HepG2 (cell line): ENCODE measurements at places on chromosomes 4 and X. TPM values are rescaled to one million over a fixed set of nuclear protein-coding genes. Genes with fewer than 3 reads are reported as not detected.

DNA sequence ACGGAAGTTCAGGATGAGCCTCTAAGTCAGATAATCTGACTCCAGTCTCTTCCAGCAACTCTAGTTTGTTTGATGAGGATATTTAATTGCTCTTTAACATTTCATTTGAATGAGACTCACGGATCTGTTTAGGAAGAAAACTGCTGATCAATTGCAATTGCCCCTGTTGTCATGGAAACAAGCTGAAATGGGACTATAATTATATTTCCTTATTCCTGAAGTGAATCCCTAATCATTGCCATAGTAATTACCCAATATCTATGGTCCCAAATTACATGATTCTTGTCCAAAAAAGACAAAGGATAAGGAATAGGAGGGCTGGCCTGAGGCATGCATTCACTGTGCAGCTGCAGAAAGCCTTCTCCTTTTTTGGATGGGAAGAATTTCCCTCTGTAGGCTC is 105.3 kb downstream of the AASDH start:
- no peak for DNase-seq

DNA sequence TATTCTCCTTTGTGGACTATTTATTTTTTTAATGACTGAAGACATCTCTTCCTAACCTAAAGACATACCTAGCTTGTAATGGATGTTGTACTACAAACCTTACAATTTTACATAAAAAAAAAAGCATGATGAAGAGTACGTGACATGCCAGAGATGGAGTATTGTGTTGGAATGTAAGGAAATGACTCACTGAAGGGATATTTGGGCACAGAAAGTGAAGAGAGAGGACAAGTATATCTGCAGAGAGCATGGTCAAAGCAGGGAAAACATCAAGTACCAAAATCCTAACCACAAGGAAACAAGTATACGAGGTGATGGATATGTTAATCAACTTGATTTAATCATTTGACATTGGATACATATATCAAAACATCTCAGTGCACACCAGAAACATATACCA is 1051.4 kb upstream of the PRKX start:
- no peak for DNase-seq

DNA sequence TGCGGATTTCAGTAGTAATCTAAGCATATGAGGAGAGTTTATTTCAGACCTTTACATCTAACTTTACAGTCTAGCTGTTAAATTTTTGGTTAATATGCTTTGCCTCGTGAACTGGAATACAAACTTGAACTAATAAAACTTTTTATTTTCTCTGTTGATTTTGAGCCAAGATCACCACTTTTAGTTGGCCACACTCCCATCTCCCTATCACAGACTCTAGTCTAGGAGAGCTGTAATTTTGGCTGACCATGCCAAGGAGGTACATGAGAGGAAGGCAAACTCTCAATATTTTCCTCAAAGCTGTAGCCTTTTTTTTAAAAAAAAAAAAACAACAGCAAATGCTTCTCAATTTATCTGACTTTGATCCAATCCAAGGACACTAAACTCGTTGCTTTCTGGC is 597.5 kb upstream of the PCDH7 start:
- no peak for DNase-seq

DNA sequence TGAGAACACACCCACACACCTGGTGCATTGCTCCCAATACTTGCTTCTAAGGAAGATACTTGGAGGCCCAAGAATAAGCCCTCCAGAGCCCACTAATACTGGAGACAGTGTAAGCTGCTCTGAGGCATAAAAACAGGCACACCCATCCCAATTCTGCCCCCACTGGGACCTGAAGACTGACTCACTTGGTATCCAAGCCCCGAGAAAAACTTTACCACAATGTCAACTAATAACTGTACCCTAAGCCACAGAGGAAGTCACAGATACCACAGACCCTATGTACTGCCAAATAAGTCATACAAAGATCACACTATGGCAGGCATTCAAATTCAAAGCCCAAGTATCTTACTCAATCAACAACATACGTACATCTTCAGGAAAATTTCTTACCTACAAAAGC is 398.2 kb upstream of the SPANXN1 start:
- DNase-seq = no peak

CXCR3 gene
- 0.17 and 0.18 TPM in 2 replicates for total RNA-seq
